Camera-type eye (tissue), 1 donor: ENCODE measurements at places on chromosomes 12 and 14. TPM values are rescaled to one million over a fixed set of nuclear protein-coding genes. Genes with fewer than 3 reads are reported as not detected.

Gene KRT75
- total RNA-seq: 0.71 TPM

Gene MUCL1
- not detected for total RNA-seq

Gene RCOR1
- 23.3 TPM for total RNA-seq

Gene SERPINA12
- 0.22 TPM for total RNA-seq

Gene KRT77
- total RNA-seq: 1.2 TPM

Gene PPM1H
- total RNA-seq: 17.2 TPM

Gene MYH6
- total RNA-seq: 0.49 TPM

Gene SERPINA5
- 0.66 TPM for total RNA-seq

Gene RERGL
- total RNA-seq: 0.99 TPM
